ENCODE measurements at places on chromosomes 7 and 10.

GRCh38 chr7:116899308-116899707 is 36.9 kb downstream of the CAPZA2 start:
- no peak for DNase-seq

DNA sequence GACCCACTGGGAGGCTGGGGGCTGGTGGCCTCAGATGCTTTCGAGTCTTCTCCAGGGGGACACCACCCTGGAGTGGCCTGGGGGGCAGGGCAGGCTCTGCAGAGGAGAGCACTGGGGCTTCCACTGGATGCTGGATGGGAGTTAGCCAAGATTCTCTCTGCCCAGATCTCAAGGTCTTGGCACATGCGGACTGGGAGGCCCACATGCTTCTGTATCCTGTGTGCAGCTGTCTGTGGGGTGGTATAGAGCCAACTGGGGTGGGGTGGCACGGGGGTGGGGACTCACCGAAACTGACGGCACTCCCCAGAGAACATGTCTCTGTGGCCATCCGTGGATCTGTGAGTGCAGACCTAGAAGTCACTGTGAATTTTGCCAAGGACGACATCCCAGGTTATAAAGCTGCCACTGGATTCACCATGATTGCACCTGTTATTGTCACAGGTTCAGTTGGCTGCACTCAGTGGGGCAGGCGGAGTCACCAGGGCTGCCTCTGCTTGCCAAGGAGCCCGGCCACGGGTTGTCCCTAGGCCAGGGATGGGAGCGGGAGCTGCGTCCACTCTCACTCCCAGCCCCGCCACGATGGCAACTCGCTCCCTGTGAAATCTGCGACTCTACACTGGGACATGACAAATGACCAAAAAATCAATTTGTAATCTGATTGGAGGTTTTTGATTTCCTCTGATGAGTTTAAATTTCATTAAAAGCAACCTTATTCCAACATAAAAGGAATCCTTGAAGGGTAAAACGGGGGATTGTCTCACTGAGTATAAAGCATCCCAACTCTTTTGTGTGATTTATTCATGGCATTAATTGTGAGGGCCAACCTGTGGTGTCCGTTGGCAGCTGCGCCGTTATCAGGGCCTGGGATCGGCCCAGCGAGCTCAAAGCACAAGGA is 131.3 kb downstream of the EBF3 start:
- no peak for DNase-seq

DNA sequence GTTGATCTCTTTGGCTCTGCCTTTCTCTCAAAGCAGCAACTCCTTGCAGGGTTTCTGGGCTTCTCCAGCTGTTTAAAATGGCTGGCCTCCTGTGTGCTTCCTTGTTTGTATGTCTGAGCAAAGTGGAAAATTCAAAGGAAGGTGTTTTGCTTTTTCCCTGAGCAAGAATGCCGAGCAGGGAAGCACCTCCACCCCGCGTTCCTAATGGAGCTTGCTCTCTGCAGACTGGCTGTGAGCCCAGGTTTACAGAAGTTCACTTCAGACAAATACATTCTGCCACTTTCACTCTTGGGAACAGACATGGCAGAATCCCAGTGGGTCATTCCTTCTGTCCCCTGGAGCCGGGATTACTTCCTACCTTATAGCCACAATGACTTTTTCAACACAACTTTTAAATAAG is 181.8 kb upstream of the AGK start:
- peak; percentile 49 for DNase-seq

GRCh38 chr10:74300666-74301065 is 149.6 kb downstream of the ADK start:
- DNase-seq: no peak

DNA sequence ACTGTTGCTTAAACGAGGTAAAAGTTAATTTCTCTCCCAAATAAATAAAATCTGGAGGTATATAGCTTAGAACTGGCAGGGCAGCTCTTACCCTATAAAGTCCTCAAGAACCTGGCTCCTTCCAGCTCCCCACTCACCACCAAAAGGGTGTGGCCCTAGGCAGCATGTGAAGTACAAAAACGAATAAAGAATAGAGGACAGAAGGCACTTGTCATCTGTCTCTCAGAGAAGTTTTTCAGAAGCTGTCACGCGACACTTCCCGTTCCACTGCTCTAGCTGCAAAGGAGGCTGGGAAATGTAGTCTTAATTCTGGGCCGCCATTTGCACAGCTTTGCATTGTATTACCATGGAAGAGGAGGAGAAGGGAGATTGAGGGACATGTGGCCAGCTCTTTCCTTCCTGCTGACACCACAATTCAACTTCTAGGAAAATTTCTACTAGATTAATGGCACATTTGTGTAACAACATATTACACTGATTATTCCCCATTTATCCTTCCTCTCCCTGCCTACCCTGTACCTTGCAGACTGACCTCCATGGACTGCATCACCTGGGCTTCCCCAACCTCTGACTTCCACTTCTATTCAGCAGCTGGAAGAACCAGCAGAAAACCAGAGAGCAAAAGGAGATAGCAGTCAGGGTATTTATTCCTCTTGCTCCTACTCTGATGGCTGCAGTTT is 62.2 kb downstream of the CCDC71L start:
- DNase-seq: peak; percentile 15

DNA sequence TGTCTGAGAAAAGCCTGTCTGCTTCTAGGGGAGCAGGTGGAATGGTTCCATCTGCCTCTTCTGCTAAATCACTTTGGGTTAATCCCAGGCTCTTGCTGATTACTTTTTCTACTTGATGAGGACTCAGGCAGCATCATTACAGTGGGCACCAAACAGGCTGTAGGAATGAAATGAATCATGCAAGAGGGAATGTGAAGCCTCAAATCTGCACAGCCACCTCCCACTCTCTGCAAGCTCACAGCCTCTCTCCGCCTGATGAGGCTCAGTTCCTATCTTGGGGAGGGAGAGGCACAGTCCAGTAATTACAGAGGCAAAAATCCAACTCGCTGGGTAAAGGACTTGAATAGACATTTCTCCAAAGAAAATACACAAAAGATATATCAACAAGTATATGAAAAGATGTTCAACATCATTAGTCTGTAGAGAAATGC is 34.0 kb downstream of the HSPA12A start:
- no peak for DNase-seq

DNA sequence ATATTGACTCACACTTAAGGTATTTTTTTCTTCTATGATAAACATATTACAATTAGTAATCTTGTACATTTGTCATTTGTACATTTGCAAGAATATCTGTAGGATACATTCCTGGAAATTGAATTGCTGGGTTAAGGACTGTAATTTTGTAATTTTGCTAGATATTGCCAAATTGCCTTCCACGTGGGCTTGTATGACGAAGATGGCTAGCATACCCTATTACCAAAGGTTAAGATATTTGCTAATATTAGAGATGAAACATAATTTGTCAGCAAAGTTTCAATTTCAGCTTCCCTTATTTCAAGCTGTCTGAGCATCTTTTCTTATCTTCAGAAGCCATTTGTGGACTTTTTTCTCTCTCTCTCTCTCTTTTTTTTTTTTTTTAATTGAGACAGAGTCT is 1.0 kb upstream of the LYZL2 start:
- no peak for DNase-seq

DNA sequence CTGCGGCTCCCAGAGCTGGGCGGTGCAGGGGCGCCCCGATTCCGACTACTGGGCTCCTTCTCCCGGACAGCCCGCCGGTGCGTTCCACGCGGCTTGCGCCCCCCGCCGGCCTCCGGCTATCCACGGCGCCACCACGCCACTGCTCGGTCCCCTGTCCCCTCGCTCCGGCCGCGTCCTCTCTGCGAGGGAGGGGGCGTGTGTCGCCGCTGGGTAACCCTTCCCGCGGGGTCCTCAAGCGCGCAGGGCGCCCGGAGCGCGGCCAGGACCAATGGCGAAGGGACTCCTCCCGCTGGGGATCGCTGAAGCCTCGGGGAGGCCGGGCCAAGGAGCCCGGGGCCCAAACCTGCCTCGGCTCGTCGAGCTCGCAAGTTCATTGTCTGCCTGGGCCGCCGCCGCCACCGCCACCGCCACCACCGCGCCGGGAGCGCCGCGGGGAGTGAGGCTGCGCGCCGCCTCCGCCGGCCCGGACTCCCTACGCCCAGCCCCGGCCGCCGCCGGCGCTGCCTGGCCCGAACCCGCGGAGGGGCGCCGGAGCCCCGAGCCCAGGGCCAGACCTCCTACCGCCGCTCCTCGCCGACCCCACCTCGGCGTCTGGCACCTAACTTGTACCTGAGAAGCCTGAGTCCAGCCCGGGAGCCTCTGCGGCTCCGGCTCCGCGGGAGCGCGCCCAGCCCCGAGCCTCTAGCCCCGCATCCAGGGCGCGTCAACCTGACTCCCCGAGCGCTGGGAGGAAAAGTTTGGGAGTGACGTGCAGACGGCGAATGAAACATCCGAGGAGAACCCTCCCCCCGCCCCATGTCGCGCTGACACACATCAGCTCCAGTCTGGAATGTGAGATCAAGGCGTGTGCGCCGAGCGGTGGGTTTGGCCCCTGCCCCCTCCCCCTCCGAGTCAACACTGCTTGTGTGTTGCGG is at the start of gene CHST15:
Gene CHST15 (minus strand): TSS at position 739 of the 914 bp plus-strand sequence. CDS start 47,386 bp downstream, outside the sequence.
- DNase-seq: no peak

DNA sequence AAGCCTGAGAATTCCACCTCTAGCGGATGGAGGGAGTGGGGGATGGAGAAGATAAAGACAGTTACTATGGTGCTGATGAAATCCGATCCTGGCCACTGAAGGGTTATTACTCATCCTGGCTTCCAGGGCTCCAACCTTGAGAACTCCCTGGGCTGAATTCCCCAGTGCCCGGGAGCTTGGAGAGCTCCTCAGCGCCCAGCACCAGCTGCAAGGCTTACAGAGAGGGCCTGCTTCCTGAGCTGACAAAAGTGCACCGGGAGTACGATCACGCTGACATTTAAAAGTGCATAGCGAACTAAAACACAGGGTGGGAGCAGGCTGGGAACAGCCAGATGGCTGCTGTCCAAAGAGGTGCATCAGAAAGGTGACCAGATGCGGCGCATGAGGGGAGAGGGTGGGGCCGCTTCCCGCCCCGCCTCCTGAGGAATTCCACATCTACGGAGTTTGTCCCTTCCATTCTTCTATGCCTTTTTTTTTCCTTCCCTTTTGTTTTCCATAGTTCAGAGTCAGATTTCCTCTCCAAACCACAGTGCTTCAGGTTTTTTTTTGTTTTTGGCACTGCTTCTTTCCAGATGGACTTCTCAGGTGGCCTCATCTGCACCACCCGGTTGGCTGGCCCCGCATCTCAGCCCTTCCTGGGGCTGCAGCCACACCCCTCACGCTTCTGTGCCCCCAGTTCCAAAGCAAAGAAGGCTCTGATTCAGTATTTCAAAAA is 62.4 kb upstream of the MKRN1 start:
- no peak for DNase-seq

GRCh38 chr7:43844257-43844656 is 25.1 kb downstream of the MRPS24 start:
- no peak for DNase-seq

- DNase-seq: no peak
Measured at GRCh38 chr7:13981070-13981469, 8.4 kb downstream of the ETV1 start.

DNA sequence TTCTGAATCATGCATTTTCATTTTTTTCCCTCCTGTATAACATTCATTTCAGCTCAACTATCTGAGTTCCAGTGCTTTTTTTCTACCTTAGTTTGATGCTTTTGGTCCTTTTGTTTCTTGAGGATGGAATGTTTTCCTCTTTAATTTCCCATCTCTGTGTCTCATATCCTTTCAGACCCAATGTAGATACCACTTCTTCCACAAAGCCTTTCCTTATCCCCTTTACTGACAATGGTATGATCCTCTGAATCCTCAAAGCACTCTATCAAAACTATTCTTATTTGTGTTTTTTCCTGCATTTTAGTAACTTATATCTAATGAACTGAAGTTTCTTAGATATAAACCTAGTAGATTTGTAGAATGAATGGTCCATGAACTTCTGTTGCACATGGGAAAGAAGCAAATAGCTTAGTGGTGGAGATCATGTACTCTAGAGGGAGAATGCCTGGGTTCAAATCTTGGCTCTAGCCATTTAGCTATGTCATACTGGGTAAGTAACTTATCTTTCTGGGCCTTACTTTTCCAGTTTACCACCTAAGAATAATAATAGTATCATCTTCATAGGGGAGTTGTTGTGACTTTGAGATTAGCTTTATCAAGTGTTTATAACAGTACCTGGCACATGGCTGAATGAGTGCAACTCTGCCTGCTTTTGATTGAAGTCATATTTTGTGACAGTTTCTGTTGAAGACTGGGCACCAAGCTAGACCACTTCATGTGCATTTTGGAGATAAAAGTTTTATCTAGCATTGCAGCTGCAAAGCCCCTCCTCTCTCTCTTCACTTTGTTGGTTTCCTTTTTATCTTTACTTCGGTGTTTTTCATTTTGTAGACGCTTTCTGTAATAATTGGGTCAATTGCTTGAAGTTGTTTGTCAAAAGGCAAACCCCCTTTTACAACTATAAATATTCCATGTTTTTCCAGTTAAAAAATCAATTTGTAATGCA is 18.5 kb downstream of the STAM start:
- no peak for DNase-seq

GRCh38 chr10:91472911-91473310 is 62.8 kb downstream of the HECTD2 start:
- DNase-seq: no peak

- no peak for DNase-seq
Measured at GRCh38 chr7:7148798-7149481, 33.4 kb upstream of the C1GALT1 start.

GRCh38 chr7:38398725-38399321 is 125.4 kb upstream of the TARP start:
- DNase-seq: peak; percentile 15

- DNase-seq: no peak
Measured at GRCh38 chr7:47211519-47211973, 370.4 kb downstream of the TNS3 start.

- no peak for DNase-seq
Measured at GRCh38 chr10:64080071-64080470, 558.9 kb downstream of the REEP3 start.

GRCh38 chr10:86520871-86521677 is 518 bp downstream of the WAPL start:
- DNase-seq: no peak

DNA sequence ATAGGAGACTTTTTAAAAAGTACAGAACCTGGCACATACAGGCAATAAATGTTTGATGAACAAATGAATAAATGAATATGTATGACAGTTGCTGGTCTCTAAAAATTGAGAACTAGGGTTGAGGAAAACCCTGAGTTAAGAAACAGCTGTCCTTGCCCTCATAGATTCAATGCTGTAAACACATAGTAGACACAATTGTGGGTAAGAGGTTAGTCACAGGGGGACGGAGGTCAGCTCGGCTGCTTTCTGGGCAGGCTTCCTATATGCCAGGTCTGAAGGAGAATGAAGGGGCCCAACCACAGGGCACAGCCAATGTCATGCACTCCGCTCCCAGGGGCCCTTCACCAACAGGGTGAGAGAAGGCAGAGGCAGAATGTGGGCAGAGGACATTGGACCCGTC is 143.3 kb upstream of the RSU1 start:
- DNase-seq: no peak

GRCh38 chr7:28140979-28141378 is 39.6 kb downstream of the JAZF1 start:
- DNase-seq: no peak

GRCh38 chr10:90162271-90162853 is 461.0 kb downstream of the KIF20B start:
- no peak for DNase-seq
